Karpas-422 (cell line): ENCODE measurements at places on chromosomes 7 and 10. TPM values are rescaled to one million over a fixed set of nuclear protein-coding genes. Genes with fewer than 3 reads are reported as not detected.

The NUTM2D gene
- total RNA-seq: 0.19 TPM in 1 of 2 replicates, not detected in the other

- H3K36me3 ChIP-seq: no peaks in the 10 kb centered on the region
- DNase-seq: no peak
- H3K27me3 ChIP-seq: no peaks in the 10 kb centered on the region
- H3K4me3 ChIP-seq: no peak overlapping the region
- no peaks in the 10 kb centered on the region for H3K4me1 ChIP-seq
These were observed 352.7 kb upstream of the SEMA3A start for GRCh38 chr7:84547331-84547730.

DNA sequence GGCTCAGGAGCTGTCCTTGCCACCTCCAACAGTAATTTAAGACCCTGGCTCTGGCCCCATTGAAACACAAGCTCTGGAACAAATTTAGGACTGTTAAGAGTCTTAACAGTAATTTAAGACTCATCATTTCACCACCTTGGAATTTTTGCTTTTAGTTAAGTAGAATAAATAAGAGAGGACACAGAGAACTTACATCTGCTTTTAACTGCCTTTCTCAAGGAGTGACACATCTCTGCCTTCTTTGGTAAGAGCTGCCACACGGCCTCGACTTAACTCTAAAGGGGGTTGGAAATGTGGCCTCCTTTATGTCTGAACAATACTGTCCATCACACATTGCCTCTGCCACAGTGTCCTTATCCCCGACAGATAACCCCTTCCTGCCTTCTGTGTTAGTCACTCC, 77.9 kb downstream of the HERPUD2 start:
- no peak overlapping the region for H3K4me3 ChIP-seq
- H3K27ac ChIP-seq: no peak overlapping the region
- no peaks in the 10 kb centered on the region for H3K27me3 ChIP-seq
- no peaks in the 10 kb centered on the region for H3K4me1 ChIP-seq

GRCh38 chr7:37112876-37113275, 335.8 kb downstream of the ELMO1 start:
- no peaks in the 10 kb centered on the region for H3K36me3 ChIP-seq
- peaks cover 29% of the 10 kb centered on the region for H3K4me1 ChIP-seq
- no peak for DNase-seq
- H3K4me3 ChIP-seq: no peak overlapping the region

The CLDN15 gene
- 12.2 and 13.7 TPM in 2 replicates for total RNA-seq

DNA sequence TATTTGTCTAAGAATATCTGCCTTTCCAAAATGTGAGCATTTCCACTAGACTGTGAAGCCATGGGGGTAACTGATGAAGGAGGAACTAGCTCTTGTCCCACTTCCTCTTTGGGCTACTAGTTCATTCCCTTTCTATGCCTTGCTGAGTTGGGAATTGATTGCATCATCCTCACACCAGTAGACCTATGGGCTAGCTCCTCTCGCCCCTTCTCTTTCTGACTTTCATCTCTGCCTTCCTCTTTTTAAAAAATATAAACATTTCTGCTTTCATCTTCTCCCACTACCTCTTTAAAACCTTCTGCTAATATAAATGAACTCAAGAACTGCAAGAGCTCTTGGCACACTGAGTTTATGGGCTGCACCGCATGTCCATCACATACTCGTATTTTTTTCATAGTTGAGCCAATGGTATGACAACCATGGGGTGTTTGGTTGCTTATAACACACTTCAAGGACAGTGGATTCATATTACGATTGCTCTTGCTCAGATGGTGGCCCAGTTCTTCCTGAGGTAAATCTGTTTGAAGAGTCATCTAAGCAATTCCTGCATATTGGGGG, 182.0 kb downstream of the REEP3 start:
- no peak overlapping the region for H3K4me3 ChIP-seq
- H3K4me1 ChIP-seq: peaks cover 56% of the 10 kb centered on the region
- H3K36me3 ChIP-seq: no peaks in the 10 kb centered on the region
- no peaks in the 10 kb centered on the region for H3K27me3 ChIP-seq

The SPDYE6 gene
- total RNA-seq: not detected in 2 replicates

The GPR37 gene
- not detected in 2 replicates for total RNA-seq

DNA sequence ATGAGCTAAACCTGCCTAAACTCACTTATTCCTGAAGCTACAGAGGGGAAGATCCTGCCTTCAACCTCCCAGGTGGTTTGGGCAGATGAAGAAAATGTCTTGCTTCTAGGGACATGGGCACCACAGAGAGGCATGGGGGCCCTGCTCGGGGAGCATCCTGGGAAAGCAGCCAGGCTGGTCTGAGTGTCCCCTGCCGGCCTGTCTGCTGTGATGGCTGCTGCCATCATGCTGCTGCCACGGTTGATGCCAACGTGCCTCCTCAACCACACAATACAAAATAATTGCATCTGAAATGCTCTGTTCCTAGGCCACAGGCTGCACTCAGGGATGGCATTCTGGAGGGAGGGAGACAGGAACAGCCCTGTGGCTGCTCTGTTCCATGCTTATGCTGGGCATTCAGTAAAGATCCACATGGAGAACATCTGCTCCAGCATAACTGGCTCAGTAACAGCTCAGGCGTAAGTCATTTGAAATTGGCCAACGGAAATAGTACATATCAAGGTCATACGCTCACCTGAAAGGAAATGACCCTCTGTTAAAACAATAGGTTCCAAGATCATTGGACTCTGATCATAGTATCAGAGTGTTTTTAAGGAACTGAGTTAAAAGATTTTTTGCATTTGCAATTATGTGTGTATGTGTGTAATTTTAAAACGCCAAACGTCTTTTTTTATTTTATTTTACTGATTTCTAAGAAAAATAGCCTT, 299.0 kb downstream of the TNS3 start:
- DNase-seq: no peak
- no peak overlapping the region for H3K4me3 ChIP-seq
- H3K27me3 ChIP-seq: no peaks in the 10 kb centered on the region
- peaks cover 35% of the 10 kb centered on the region for H3K36me3 ChIP-seq

- H3K27ac ChIP-seq: no peak overlapping the region
- H3K4me1 ChIP-seq: peaks cover 11% of the 10 kb centered on the region
- no peaks in the 10 kb centered on the region for H3K36me3 ChIP-seq
These were observed 66.4 kb downstream of the CDC123 start for GRCh38 chr10:12262278-12262981.

GRCh38 chr7:28383975-28384374, 28.3 kb upstream of the CREB5 start:
- no peaks in the 10 kb centered on the region for H3K4me1 ChIP-seq
- H3K36me3 ChIP-seq: no peaks in the 10 kb centered on the region
- H3K27me3 ChIP-seq: no peaks in the 10 kb centered on the region
- no peak overlapping the region for H3K27ac ChIP-seq

The CYP2C19 gene
- not detected in 2 replicates for total RNA-seq

DNA sequence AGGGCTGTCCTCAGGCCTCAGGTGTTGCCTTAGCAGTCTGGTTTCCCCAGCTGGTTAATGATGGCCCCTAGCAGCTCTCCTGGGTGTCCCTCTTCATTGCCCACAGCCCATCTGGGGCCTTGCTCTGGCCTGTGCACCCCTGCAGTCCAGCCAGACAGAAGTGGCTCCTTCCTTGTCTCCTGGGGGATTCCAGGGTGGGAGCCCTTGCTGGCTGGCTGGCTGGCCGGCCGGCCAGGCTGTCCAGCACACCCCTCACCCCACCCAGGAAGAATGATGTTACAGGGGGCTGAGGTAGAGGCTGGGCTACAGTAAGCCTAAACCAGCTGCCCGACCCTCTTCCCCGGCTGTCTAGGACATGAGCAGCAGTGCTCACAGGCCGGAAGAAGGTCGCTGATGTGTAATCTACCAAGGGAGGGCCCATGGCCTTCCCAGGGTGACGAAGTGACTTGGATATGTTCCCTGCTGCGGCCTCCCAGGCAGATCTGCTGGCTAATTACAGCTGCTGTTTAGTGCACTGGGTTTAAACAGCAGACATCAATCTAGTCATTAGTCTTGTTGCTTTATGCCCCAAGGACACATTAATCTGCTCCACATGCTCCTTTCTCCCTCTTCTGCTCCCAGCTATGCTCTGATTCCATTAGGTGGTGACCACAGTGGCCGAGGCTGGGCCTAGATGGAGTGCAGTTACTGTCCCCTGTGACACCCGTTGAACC, 53.8 kb upstream of the LRRC4 start:
- DNase-seq: no peak
- no peaks in the 10 kb centered on the region for H3K36me3 ChIP-seq
- H3K27ac ChIP-seq: no peak overlapping the region
- no peak overlapping the region for H3K4me3 ChIP-seq

- H3K27me3 ChIP-seq: no peaks in the 10 kb centered on the region
- H3K36me3 ChIP-seq: no peaks in the 10 kb centered on the region
- H3K27ac ChIP-seq: no peak overlapping the region
- no peak for DNase-seq
- no peak overlapping the region for H3K4me3 ChIP-seq
- peaks cover 10% of the 10 kb centered on the region for H3K4me1 ChIP-seq
These were observed 76.7 kb downstream of the ANK3 start for GRCh38 chr10:60312818-60313588.

The ADRA2A gene
- 0.04 TPM in 1 of 2 replicates, not detected in the other for total RNA-seq

The AMZ1 gene
- not detected in 2 replicates for total RNA-seq

DNA sequence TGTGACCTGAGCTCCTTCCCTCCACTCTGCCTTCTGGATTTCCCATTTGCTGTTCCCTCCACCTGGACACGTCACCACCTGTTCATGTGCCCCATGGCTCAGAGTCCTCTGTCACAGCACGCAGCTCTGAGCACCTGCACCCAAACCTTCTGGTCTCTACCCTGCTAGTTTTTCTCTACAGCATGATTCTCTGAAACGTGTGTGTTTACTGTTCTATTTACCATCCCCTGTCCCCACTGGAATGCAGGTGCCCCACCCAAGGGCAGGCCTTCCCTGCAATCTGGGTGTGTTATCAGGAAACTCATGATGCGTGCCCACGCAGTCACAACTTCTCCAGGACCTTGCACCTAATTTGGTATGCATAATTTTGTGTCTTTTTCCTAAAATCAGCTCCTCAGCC, 284.4 kb upstream of the IGFBP3 start:
- H3K4me1 ChIP-seq: no peaks in the 10 kb centered on the region
- DNase-seq: no peak
- no peak overlapping the region for H3K27ac ChIP-seq
- H3K4me3 ChIP-seq: no peak overlapping the region
- no peaks in the 10 kb centered on the region for H3K36me3 ChIP-seq
- no peaks in the 10 kb centered on the region for H3K27me3 ChIP-seq

DNA sequence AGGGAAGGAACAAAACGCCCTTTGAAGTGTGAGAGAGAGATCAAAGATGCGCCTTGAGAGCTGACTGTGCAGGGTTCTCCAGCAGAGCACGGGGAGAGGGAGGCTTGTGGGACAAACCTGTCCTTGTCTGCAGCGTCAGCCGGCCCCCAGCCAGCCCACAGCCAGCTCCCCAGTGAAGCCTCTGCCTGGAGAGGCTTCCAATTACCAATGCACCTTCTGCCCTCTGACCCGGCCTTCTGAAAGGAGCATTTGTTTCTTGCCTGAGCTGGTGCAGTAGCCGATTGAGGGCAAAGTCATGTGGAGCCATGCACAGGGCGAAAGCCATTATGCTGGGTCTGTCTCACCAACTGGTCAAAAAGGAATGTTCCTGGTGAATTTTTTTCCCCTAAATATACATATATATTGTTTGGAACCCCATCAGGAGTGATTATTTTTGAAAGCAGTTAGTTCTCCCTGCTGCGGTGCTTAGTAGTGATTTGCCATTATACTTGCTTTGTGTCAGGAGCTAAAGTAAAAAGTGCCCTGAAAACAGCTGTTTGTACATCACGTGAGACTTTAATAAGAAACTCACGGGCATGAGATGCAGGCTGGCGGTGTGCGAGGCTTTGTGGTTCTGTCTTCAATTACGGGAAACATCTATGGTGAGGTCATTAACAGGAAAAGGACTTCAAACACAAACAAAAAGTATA, 268.6 kb downstream of the KLF6 start:
- H3K4me3 ChIP-seq: no peak overlapping the region
- H3K27me3 ChIP-seq: no peaks in the 10 kb centered on the region
- no peaks in the 10 kb centered on the region for H3K4me1 ChIP-seq
- no peak for DNase-seq
- no peaks in the 10 kb centered on the region for H3K36me3 ChIP-seq
- no peak overlapping the region for H3K27ac ChIP-seq

DNA sequence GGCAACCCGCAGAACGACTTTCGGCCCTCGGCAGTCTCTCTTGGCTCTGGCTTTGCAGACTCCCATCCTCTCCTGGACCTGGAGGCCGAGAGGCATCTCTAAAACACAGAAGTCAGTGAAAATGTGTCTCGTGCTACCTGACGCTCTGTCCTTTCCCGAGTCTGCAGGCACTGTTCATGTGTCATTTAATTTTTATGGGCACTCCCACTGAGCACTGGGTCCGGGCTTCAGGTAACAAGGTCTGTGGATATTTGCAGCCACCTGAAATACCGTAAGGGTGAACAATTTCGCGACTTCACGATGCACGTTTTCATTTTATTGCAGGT, 96.8 kb downstream of the GLRX3 start:
- no peaks in the 10 kb centered on the region for H3K36me3 ChIP-seq
- H3K27me3 ChIP-seq: no peaks in the 10 kb centered on the region; the same call in 1 of the 2 replicates
- H3K4me3 ChIP-seq: no peak overlapping the region
- no peak overlapping the region for H3K27ac ChIP-seq

- H3K36me3 ChIP-seq: no peaks in the 10 kb centered on the region
- H3K4me3 ChIP-seq: no peak overlapping the region
- DNase-seq: no peak
These were observed 58.1 kb downstream of the CAV1 start for GRCh38 chr7:116582806-116583444.

- H3K36me3 ChIP-seq: no peaks in the 10 kb centered on the region; the same call in 1 of the 2 replicates
- H3K27me3 ChIP-seq: no peaks in the 10 kb centered on the region
- no peak overlapping the region for H3K27ac ChIP-seq
- no peak for DNase-seq
- H3K4me1 ChIP-seq: no peaks in the 10 kb centered on the region
- H3K4me3 ChIP-seq: no peak overlapping the region
These were observed 2.6 kb downstream of the MEST start for GRCh38 chr7:130494431-130494858.

- no peaks in the 10 kb centered on the region for H3K27me3 ChIP-seq
- peak; percentile 82 for DNase-seq
- H3K4me3 ChIP-seq: no peak overlapping the region
- H3K27ac ChIP-seq: no peak overlapping the region
These were observed 92.2 kb downstream of the GRK5 start for GRCh38 chr10:119299531-119299930.
